ENCODE measurements at places on chromosomes 2 and 18.

DNA sequence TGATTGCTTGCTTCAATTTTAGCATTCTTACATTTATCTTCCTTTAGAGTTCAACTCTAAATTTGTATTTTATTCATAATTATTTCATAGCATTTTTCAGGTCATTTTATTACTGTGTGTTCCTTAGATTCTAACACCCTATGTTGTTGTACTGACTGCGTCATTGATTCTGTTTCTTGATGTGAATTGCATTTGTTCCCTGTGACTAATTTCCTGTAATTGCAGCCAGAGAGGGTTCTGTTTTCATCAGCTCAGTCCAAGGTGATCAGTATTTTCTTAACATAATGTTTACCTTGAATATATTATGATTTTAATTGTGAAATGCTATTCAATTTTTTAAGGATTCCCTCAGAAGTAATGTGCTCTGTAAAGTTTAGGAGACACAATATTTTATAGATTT is 970.2 kb upstream of the PIK3C3 start:
- DNase-seq = no peak

DNA sequence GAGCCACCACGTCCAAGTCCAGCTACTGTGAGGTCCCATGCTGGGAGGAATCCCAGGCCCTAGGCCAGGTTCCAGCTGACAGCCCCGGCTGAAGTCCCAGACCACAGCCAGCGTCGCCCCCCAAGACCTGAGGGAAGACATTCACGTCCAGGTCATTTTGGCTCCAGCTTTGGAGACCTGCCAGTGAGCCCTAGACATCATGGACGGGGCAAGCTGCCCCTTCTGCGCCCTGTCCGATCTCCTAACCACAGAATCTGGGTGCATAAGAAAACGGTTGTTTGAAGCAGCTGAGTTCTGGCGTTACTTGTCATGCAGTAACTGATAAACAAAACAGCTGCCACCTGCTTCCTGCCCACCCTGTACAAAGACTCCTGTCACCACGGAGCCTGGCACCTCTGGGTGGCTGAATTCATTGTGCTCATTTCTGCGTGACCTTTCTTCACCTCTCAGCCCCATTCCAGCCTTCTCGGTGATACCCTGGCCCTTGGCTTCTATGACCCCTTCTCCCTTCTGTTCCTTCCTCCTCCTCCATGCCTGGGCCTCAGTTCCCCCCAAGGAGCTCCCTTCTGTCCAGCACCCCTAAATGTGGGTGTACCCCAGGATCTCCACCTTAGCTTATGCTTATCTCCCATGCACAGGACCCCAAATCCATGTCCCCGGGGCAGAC is 72.6 kb upstream of the SMAD7 start:
- no peak for DNase-seq

DNA sequence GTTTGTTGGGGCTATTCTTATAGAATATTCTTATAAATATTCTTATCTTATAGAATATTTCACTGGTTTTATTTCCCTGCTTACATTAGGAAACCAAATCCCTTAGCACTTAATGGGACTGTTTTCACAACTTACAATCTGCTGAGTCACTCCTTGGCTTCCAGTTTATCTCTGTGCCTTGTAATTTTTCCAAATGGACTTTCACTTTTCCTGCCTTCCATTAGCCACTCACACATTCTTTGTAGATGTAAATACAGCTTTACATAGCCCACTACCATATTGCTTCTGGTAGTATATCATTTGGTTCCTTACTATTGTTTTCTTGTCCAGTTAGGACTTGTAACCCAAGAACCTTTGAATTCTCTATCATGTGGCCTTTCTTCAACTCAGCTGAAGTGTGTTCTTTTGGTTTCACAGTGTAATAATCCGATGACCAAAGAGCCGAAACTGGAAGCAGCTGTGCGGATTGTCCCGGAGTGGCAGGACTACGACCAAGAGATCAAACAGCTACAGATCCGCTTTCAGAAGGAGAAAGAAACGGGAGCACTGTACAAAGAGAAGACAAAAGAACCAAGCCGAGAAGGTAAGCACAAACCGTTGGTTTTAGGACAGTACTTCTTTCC is 96.1 kb downstream of the UGGT1 start:
- DNase-seq = no peak

GRCh38 chr2:181143790-181144300 is 163.4 kb downstream of the UBE2E3 start:
- no peak for DNase-seq

DNA sequence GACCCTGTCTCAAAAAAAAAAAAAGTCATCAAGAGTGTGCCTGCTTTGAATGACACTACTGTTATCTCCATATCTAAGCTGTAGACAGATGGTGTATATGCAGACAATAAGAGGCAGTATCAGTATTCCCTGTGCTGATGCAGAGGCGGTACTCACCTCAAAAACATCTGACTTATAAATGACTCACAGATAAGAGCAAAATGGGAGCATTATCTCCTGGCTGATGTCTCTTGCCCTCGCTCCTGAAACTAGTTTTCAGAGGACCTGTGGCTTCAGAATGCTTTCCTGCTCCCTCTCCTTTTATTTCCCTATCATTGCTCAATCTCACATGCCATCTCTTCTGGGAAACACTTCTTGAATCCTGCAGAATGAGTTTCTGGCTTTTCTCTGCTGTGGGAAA is 289.6 kb downstream of the PTPRM start:
- no peak for DNase-seq

GRCh38 chr2:216477283-216478035 is 21.2 kb upstream of the RPL37A start:
- no peak for DNase-seq

- no peak for DNase-seq
These were observed 652.9 kb upstream of the ID2 start for GRCh38 chr2:8028981-8029380.

GRCh38 chr18:22207021-22207758 is 37.8 kb downstream of the GATA6 start:
- no peak for DNase-seq

DNA sequence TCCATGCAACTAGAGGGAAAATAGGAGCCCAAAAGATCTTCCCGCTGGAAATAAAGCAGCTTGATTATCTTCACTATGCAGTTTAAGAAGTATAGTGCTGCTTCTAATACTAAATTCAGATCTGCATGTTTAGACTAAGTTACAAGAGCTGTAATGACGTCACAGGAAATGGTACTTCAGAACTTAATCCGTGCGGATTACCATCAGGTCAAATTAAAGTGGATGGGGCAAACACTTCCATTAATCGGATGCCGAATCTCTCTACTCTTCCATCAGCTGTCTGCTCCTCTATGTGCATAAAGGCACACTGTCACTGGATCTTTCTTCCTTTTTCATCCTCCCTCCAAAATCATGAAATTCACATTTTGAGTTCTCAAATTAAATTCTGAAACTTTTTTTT is 52.6 kb downstream of the TRAPPC12 start:
- DNase-seq = no peak

DNA sequence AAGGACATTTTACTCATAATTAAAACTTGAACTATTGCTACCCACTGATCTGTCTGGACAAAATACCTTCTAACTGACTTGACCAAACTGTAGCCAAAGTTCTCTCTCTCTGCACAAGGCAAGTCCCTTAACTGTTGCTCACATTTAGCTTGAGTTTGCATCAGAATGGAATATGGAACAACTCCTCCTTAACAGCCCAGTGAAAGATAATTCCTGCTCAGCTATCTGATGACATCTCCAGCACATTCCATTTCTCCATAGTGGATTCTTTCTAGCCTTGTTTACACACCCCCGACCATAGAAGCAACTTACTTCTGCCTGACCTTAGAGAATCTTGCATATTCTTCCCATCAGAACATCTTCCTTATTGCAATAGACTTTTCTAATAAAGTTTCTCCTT is 317.2 kb upstream of the CDH2 start:
- DNase-seq = no peak

GRCh38 chr18:26646901-26647300 is 98.5 kb upstream of the KCTD1 start:
- DNase-seq = no peak

- no peak for DNase-seq
These were observed 9.9 kb downstream of the TMEM37 start for GRCh38 chr2:119441376-119442225.

- no peak for DNase-seq
These were observed 31.7 kb downstream of the ONECUT2 start for GRCh38 chr18:57466745-57467409.

DNA sequence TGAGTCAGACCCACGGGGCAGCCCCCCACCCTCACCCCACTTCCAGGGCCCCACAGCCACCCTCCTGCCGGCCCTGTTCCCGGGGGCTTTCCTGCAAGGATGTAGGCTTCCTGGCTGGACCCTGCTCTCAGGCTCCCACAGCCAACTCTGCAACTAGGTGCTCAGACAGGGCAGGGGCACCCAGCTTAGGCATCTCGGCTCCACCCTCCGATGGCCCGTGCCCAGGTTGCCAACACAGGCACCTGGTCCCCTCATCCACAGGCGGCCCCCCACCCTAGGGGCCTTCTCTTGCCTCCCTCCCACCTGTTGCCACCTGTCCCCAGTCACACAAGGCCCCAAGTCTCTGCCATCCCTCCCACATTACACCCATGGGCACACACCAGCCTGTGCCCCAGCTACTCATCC is 34.6 kb downstream of the HS6ST1 start:
- no peak for DNase-seq

GRCh38 chr2:235834781-235835180 is 333.4 kb downstream of the GBX2 start:
- no peak for DNase-seq

- DNase-seq = no peak
These were observed 36.7 kb downstream of the RMC1 start for GRCh38 chr18:23539911-23540525.

GRCh38 chr18:58309610-58310239 is 265.7 kb downstream of the NEDD4L start:
- DNase-seq = no peak

- no peak for DNase-seq
These were observed 21.1 kb upstream of the IHH start for GRCh38 chr2:219081701-219082331.

All from DMS153 (cell line).